NCI-H748 treated with DMSO at 0.1 percent for 48 hours (cell line): ENCODE measurements at places on chromosomes 5 and 9.

DNA sequence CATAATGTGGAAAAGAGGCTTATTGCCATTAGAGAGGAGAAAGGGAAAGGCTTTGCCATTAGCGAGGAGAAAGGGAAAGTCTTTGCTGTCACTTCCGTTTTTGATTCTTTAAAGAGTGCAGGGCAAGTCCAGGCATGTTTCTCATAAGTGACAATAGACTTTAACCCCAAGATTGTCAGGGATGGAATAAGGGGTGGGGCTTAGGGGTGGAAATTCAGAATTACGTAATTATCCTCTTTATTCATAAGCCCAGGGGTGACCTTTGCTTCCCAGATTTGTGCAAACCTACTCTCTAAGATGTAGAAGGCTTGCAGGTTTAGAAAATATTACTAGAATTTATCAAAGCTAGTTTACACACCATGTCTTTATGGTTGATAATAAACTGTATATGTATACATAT lies 2.3 kb upstream of the PLK2 start:
- no peak for DNase-seq

GRCh38 chr9:96758845-96759673 lies 18.8 kb downstream of the ZNF510 start:
- no peak for DNase-seq

- DNase-seq, result no peak
Measured at GRCh38 chr9:130607640-130608420, 28.5 kb downstream of the FUBP3 start.

- peak; percentile 60 for DNase-seq
Measured at GRCh38 chr5:115296124-115297022, at the start of gene CCDC112. Gene CCDC112 (minus strand): TSS chr5:115296654. CDS start chr5:115296543, 111 bp downstream.

- no peak for DNase-seq
Measured at GRCh38 chr5:173968154-173968797, 20.7 kb upstream of the C5orf47 start.

DNA sequence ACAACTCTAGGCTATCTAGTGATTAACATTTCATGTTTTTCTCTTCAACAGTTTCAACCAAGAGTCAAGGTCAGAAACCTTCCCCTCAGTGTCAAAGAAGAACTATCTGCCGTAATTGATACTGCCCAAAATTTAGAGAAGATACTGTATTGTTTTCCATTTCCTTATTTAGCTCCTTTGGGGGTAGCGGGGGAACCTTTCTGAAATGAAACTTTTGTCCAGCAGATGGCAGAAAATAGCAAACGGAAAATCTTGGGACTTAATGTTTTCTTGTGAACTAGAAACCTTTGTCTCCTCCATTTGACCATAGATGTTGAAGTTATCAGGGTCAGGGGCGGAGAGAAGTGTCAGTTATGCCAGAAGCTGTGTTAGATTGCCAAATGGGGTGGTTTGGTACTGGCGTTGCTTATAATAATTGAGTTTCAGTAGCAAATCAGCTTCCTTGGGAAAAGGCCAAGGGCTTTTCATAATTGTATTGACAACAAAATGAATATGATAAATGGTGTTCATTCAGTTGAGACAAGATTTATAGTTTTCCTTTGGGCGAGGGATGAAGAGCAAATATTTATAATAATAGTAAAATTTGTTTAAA lies 101.7 kb upstream of the TLX3 start:
- DNase-seq, result peak; percentile 37

DNA sequence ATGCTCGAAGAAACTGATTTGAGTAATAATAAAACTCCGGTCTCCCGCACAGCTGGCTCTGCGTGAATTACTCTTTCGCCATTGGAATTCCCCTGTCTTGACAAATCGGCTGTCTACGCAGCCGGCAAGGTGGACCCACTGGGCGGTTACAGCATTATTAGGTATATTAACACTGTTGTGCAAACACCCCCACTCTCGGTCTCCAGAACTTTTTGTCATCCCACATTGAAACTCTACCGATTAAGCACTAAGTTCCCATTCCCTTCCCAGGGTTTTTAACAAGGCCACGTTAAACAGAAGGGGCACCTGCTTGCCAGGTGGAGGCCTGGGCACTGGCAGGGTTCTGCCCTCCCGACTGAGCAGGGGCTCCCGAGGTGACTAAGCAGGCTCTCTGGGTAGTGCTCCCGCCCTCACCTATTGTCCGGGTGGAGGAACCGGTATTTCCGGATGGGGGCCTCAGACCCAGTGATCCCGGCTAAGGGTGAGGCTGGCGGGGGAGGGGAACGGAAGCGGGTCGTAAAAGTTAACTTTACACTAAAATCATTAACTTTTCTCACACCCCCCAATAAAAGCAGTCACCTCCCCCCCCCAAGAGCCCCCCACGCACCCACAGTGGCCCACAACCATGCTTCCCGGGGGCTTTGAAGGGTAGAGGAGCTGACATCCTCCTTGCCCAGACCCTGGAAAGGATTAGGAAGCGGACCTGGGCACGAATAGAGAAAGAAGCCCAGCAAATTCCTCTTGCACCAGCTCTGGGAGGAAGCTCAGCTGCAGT lies 53.5 kb upstream of the TJP2 start:
- DNase-seq, result peak; percentile 78

DNA sequence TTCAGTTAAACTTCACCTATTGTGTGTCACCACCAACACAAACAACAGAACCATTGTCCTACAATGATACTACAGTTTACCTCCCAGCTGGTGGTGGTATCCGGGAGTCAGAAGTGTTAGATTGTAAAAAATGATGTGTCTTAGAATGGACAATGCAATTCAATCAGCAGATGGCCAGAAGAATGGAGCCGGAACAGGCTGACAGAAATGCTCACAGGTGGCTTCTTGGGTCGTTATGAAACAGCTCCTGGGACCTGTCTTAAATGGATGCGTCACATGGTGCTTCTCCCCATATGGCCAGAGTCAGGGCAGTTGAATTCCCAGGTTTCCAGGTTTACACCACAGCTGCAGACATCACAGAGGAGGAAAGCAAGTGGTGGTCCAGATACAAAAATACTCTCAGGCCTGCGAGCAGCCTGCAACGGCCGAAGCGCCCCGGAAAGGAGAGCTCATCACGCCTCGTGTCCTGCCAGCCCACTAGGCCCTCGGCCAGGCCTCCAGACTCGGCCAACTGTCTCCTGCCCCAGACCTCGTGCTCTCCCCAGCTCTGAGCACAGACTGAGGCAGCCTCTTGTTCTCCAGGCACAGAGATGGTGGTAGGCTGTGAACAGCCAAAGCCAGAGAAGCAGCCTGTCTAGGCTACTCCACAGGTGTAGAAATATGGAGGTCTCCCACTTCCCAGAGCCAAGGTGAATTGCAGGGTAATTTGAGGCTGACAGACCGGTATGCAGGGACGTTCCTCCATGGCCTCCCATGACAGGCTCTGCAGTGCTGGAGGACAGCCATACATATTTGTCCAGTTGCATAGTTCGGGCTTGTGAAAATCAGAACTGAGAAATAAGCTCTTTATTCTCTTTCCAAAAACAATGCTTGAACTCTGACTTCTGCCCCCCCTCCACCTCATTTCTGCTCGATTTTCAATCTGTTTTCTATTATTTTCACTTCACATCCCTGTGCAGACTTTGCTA lies 98.5 kb upstream of the SPATA31C2 start:
- no peak for DNase-seq

- peak; percentile 72 for DNase-seq
Measured at GRCh38 chr9:111922324-111923013, 25.9 kb downstream of the UGCG start.

GRCh38 chr9:114725930-114726329 lies 43.9 kb upstream of the TEX48 start:
- no peak for DNase-seq

DNA sequence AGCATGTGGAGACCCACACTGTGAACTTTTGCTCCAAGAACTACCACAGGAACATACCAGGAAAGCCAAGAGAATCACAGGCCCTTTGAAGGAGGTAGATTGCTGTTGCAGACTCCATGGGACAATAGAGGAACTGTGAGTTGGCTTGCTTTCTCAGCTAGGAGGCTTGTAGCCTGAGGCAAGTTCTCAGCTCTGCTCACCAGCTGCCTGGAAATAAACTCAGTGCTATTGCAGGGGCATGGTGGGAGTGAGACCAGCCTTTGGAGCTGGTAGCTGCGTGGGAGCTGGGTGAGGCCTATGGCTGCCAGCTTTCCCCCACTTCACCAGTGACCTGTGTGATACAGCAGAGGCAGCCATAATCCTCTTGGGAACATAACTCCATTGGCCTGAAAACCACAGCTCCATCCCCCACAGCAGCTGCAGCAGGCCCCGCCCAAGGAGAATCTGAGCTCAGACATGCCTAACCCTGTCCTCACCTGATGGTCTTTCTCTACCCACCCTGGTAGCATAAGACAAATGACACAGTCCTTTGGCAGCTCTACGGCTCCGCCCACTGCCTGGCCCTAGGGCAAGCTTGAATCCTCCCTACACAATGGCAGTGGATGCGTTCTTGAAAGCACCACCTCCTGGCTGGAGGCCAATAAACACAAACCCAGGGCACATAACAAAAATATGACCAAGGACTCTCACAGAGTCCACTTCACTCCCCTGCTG lies 389.5 kb downstream of the KIF4B start:
- peak; percentile 53 for DNase-seq

DNA sequence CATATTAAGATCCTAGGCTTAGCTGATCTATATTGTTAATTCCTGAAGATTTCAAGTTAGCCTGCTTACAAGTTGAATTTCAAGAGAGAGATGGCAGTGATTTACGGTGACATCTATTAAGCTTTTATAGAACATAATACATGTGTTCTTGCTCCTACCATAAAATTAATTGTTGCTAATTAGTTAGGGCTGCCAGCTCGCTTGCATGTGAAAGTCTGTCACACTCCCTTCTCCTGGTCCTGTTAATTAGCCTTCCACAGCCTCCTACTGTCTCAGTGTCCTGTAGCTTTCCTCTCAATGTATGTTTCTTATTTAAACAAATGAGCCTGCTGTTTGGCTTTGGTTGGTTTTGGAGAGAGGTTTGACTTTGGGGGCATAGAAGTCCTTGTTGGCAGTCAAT lies 247.2 kb downstream of the NTRK2 start:
- no peak for DNase-seq

GRCh38 chr5:55481293-55481855 lies 53.4 kb downstream of the PLPP1 start:
- DNase-seq, result no peak

DNA sequence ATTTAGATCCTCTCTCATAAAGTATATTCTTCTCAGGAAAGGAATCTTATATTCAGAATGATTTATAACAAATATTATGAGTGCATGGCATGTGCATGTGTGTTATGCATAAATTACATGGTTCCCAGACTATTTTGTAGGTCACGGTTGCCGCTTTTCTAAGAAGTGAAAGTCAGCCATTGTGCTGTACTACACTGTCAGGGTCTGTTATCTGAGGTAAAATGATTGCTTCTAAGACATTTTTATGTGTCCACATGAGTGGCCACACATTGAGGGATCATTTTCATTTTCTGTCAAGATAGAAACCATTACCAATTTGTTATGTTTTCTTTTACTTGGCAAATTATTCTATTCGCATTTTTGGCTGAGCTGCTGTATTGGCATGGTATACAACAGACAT lies 210.8 kb downstream of the CWC27 start:
- no peak for DNase-seq

DNA sequence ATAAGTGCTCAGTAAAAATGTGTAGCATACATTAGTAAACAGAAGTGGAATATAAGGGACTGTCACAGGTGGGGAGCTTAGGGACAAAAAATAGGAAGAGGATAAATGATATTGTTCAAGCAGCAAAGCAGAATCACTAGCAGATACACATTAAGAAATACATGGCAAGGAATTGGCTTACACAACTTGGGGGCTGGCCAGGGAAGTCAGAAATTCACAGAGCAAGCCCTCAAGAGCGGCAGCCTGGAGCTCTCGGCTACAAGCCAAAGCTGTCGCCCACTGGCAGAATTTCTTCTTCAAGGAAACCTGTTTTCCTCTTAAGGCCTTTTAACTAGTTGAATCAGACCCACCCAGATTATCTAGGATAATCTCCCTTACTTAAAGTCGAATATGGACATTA lies 73.0 kb upstream of the SMIM23 start:
- no peak for DNase-seq

DNA sequence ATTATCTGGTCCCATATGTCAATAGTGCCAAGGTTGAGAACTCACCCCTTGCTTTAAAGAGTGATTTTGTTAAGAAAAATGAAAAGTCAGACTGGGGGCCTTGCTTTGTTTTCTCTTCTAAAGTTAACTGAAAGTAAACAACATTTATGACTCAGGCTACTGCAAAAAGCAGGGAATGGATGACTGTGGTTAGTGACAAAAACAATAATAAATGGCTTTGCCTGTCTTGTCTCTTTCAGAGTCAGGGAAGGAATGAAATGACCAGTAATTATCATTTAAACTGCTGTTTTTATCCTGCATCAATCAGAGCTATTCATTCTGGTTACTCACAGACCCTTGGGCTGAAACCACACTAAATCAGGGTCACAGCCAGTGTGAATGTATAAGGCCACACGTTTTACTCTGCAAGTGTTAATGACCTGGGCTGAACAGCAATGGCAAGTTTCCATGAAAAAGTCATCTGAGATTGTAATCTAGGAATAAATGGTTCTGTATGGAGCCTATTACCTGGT lies 112.2 kb downstream of the ZNF608 start:
- peak; percentile 31 for DNase-seq

DNA sequence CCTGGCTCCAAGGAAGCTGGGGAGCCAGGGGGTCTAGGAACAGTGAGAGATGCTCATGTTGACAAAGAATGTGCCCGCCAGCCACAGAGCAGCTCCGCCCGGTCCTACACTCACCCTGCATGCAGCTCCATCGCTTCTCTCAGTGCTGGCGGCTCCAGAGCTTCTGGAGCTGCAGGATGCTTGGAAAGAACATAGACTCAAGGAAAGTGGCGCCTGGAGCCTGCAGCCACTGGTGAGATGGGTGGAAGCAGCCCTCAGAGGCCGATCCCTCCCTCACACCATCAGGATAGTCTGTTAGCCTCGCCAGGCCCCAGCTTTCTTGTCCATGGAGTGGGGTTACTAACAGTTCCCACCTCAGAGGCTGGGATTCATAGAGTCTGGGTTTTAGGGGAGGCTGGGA lies 26.4 kb upstream of the SLC6A19 start:
- no peak for DNase-seq

- peak; percentile 63 for DNase-seq
Measured at GRCh38 chr5:124236361-124237205, 509.9 kb downstream of the ZNF608 start.

- DNase-seq, result no peak
Measured at GRCh38 chr5:652023-652515, 39.9 kb downstream of the CEP72 start.

- DNase-seq, result peak; percentile 95
Measured at GRCh38 chr5:16456103-16456832, 9.3 kb downstream of the ZNF622 start.

GRCh38 chr9:123425836-123426365 lies 69.9 kb downstream of the CRB2 start:
- DNase-seq, result no peak

- no peak for DNase-seq
Measured at GRCh38 chr5:112338681-112339337, 80.3 kb downstream of the EPB41L4A start.

DNA sequence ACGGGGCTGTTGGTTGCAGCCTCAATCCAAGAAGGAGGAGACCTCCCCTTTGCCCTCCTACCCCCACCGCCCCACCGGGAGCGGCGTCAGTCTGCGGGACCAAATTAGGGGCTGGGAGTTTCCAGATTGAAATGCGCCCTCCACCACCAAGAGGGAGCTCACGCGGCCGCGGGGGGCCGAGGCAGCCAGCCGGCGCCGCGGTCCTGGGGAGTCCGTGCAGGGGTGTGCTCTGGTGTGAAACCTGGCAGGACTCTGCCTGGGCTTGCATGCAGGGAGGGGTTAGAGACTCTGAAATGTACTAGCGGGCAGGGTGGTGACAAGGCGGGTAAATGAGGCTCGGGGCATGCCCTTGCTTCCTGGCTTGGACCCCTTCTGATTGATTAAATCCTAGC lies 989 bp upstream of the FBN2 start:
- peak; percentile 10 for DNase-seq

- no peak for DNase-seq
Measured at GRCh38 chr9:137649553-137649952, 30.7 kb downstream of the EHMT1 start.
